ENCODE measurements at places on chromosomes 5 and 9.
A peak's percentile ranks its signal among the peaks of the same experiment; 100 is the strongest.

DNA sequence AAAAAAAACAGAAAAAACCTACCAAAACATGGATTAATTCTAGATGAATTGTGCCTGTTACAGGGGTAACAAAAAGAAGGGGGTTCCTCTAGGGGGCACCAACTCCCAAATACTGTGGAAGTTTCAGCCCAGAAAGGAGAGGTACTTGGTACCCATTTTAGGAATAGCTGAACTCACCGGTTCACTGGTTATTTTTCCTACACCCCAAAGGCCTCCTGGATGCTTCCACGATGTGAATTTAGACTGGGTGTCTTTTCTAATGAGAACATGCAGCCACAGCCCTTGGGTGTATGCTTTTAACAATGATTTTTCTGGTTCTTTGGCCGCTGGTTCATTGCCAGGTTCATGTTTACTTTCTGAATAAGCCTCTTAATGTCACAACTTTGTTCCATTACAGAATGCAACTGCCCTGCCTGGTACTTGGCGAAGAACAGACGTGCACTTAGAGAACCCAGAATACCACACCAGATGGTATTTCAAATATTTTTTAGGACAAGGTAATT, 46.7 kb downstream of the GARNL3 start:
- DNase-seq = peak; percentile 40

- no peak for DNase-seq
These were observed at the start of gene HMCN2 for GRCh38 chr9:130265431-130266235. Gene HMCN2, plus strand, starts transcription at chr9:130265760. Its CDS starts 119 bp downstream, at chr9:130265879.

- no peak for DNase-seq
These were observed 84.4 kb downstream of the HTR4 start for GRCh38 chr5:148569948-148570347.

DNA sequence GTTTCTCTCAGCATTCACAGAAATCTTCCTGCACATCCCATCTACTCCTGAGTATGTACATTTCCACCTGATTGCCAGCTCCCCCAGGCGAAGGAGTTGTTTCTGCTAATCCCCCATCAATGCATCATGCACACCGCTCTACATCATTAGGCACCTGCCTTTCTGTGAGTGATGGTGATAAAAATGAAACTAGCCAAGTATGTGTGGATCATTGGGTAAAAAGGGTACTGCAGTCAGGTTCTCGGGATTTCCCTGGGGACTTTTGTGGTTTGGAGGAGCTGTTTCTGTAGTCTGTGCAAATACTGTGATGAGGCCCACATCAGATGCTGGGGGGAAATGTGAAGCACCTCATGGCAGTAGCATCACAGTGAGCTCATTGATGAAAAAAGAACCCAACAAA, 30.4 kb downstream of the CAMK4 start:
- no peak for DNase-seq

DNA sequence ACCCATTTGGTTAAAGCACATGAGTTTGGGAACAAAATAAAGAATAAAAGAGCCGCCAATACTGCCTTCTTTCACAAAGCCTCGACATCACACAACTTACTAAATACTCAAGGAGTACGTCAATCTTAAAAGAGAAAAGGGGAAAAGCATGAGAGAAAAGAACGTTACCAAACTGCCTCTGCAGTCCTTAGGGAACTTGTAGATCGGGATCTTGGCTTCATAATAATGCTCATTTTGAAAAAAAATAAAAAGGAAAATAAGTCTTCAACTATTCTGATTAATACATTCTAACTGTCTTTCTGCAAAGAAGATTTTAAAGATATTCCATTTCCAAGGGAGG, 618.4 kb downstream of the PDE4D start:
- no peak for DNase-seq

GRCh38 chr9:113463418-113464285, at the start of gene RGS3:
Gene RGS3, plus strand, starts transcription at chr9:113463727. Its CDS starts 76 bp downstream, at chr9:113463803.
- no peak for DNase-seq

GRCh38 chr5:119019501-119019900, 31.2 kb upstream of the DTWD2 start:
- DNase-seq = no peak

- DNase-seq = no peak
These were observed 377.1 kb downstream of the EFNA5 start for GRCh38 chr5:107293541-107294210.

DNA sequence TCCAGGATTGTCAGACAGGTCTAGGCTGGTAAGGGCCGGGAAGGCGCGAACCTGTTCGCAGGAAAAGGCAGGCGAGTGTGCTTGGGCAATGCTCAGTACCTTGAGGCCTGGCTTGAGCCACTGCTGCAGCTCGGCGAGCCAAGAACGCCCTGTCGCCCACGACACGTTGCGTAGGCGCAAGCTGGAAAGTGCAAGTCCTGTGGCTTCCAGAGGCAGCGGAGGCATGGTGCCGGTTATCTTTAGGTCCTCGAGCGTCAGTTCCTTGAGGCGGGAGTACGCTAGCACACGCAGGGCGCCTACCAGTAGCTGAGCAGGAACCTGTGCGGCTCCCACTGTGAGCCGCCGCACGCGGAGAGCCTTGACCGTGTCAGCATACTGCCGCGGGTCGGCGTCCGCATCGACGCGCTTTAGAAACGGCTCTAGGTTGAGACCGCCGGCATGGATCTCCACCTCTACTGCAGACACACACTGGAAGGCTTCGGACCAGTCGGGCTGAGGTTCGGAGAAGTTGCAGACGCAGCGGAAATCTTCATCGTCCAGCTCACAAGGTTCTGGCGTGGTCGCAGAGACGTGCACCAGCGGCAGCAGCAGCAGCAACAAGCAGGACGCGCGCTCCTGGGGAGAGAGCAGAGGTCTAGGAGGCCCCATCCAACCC, 482 bp downstream of the CD14 start:
- DNase-seq = peak; percentile 51

DNA sequence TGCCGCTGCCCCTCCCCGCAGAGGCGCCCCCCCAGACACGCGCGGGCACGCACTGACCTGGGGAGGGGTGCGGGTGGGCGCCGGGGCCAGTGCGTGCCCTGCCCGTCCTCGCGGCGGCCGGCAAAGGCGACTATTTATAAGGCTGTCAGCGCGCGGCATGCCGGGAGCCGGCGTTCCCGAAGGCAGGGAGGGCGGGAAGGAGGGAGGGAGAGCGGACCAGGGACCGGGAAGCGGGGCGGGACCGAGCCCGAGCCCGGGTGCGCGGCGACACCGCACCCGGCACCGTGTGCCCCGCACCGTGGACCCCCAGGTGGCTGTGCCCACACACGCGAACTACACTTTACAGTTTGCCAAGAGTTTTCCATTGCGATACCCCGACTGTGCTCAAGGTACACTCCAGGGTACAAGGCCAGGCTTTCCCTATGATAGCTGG, at the start of gene AK1:
TSS of gene AK1 (minus strand) at position 110 of the 433 bp plus-strand sequence. CDS start 3,058 bp downstream, outside the sequence.
- DNase-seq = peak; percentile 92

- DNase-seq = peak; percentile 91
These were observed 1468.0 kb downstream of the FOXD4L5 start for GRCh38 chr9:63816751-63817621.

DNA sequence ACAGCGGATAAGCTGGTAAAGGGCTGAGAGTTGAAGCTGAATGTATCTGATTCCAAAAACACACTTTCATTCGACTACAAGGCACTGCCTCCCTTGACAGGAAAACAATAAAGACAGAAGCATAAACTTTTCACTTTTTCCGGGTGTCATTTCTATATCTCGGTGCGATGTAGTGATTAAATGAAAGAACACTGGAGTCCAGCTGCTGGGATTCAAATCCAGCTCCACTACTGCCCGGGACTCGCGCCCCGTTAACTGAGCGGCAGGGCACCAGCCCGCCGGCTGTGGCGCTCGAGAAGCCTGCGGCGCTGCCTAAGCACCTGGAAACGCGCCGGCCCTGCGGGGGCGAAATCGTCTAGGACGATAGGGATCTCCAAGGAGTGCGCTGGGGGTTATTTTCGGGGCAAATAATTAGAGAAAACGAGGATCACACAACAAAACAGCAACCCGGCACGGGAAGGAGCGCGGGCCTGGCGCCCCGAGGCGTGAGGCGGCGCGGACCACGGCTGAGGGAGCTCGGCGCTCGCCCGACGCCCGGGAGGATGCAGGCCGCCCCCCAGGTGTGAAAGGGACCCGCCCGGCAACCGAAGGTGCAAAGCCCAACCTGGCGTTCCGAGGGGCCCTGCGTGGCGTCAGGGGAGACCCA, 837 bp downstream of the UIMC1 start:
- DNase-seq = peak; percentile 88

GRCh38 chr9:117907420-117907819, 203.2 kb downstream of the TLR4 start:
- DNase-seq = no peak

DNA sequence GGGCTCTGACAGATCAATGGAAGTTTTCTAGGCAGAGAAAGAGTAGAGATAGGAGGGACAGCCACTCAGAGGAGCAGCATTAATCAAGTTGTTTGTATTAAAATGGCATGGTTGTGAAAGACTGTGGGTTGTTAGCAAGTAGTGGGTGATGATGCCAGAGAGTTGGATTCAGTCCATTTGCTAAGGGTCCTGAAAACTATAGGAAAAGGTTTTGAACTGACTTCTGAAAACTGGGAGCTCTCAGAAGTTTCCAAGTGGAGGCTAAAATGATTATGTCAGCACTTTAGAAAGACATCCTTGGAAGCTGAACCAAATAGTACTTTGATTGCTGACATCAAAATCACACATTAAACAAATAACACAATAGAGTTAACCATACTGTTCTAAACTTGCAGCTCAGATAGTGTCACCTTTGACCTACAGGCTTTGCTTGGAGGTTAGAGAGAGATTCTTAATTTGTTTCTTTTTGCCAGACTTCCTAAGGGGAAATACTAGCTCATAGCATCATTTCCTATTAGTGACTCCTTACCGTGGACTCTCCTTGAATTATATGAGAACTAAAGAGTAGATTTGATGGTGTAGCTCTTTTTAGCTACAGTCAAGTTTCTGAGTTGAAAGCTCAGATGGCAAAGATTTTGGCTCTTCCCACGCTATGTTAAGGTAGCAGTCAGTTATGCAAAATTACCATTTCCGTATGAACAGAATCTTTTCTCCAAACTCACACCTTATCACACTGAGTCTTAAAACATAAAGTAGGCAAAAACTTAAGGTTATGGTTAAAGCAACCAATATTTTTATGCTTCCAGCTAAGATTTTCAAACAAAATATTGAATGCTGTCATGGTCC, 277.1 kb downstream of the NR3C1 start:
- no peak for DNase-seq

GRCh38 chr5:64166201-64166959, 737 bp downstream of the RNF180 start:
- DNase-seq = no peak

- no peak for DNase-seq
These were observed 76.9 kb downstream of the LHX2 start for GRCh38 chr9:124088476-124088837.

DNA sequence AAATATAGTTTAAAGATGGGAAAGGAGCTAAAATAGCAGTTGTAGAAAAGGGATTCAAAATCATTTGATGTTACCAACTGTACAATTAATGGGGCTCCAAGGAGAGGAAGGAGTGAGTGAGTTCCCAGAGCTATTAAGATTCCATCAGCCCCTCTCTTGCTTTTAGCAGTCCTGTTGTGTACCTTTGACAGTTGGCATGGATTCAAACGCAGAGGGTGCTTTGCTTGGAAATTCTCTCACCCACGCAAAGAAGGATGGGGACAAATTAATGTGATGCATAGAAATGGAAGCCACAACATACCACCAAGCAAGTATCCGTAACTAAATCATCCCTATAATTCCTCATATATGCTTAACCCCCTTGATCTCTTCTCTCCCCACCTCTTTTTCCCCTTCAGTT, 461.3 kb downstream of the EBF1 start:
- no peak for DNase-seq

GRCh38 chr5:172437445-172438318, 16.6 kb downstream of the SH3PXD2B start:
- peak; percentile 42 for DNase-seq

GRCh38 chr5:117077142-117077541, 502.5 kb upstream of the SEMA6A start:
- DNase-seq = no peak

- peak; percentile 17 for DNase-seq
These were observed 297.8 kb downstream of the CWC27 start for GRCh38 chr5:65066387-65067146.

GRCh38 chr5:71924325-71924724, 182.9 kb upstream of the MAP1B start:
- no peak for DNase-seq

DNA sequence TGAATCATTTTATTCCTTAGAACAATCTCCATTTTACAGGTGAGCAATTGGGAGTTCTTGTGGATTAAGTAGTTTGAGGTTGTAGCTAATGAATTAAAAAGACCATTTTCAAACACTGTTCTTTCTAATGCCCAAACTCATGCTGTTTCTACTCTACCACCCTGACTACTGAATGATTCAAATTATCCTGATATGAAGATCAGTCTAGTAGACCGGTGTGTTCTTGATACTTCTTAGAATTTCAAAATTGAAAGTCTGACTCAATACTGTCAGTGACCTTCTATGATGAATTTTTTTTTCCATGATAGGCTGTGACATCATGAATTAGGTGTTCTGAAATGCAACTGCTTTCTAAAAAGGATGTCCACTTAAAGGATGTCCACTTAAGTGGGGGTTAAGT, 515.5 kb downstream of the DMAC1 start:
- no peak for DNase-seq

DNA sequence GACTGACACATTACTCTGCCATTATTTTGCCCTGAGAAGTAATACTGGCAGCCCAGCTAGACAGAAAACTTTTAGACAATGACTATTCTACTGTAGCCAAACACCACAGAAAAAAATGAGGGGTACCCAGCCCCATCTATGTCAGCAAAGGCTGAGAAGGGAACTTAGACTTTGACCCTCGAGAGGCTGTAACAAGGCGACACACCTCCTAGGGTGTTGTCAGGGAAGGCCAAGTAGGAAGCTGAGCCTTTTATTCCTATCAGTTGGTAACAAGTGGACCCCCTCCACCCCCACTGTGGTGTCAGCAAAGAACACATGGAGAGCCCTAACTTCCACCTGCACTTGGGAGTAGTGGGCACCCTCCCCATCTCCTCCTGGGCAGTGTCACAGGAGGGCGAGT, 55.6 kb downstream of the SPTLC1 start:
- no peak for DNase-seq

DNA sequence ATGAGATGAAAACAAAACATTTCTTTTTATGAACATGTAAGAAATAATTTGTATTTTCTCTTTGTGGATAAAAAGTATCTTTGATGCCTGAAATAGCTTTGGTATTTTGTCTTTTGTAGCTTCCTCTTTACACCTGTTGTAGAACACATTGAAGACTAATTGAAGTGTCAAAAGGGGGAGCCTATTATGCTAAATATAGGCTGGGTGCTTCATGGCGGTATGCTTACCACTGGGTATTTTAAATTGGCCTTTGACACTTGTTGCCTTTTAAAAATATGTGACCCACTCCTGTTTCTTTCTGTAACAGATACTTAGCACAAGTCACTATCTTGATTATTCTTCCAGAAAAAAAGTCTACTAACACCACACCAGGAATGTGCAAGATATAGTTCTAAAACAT, 226.4 kb downstream of the KIAA0825 start:
- no peak for DNase-seq

DNA sequence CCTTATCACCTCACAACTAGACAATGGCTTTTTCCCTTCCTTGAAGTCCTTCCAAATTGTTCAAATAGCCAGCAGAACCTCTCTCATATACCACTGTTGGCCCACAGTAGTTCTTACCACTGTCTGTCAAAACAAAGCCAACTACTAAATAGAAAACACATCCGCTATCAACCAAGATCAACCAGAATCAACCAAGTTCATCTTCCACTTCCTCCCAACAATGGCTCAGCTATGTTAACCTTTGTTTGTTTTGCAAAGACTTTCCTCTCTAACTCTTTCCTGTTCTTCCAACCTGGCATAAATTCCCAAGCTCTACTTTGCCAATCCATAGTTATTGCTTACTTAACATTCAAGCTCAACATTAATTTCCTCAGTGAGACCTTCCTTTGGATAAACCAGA, 15.2 kb downstream of the ELL2 start:
- DNase-seq = no peak

Data from GM03348 (cell line).